ENCODE measurements at places on chromosomes 5 and 9.

- DNase-seq, result no peak
These were observed 30.4 kb upstream of the KCNV2 start for GRCh38 chr9:2686911-2687310.

GRCh38 chr5:65952259-65952658, 25.9 kb downstream of the ERBIN start:
- DNase-seq, result no peak

DNA sequence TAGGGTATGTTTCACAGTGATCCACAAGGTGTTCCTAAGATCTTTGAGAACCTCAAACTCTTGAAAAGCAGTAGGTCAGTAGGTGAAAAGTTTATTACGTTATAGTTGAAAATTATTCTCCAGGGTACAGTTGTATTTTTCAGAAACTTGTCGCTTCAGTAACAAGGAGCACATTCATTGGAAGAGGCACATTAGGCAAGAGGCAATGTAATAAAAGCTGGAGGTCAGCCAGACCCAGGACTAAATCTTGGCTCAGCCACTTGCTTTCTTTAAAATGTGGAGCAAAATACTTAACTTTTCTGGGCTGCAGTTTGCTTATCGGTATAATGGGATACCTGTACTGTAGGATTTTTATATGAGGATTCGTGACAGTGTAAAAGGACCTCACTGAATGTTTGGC, 45.6 kb downstream of the TLE4 start:
- no peak for DNase-seq

GRCh38 chr9:36149197-36149596, 12.7 kb downstream of the GLIPR2 start:
- DNase-seq, result peak; percentile 21

- DNase-seq, result no peak
These were observed 3.5 kb upstream of the PHF2 start for GRCh38 chr9:93572636-93573515.

DNA sequence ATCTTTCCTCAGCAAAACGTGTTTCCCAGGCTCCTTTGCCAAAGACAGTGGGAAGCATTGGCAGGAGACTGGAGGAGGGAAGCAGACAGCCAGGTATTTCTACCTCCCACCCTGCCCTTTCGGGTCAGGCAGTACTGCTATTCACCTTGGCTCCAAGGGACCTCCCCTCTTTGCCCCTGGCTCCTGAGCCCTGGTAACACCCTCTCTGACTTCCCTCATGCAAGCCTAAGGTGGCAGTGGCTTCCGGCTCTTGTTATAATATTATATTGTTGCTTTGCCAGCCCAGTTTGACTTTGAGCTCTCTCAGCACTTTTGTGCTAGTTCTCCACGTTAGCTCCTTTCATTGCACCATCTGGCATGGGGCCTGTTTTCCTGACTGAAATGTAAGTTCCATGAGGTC, 81.6 kb upstream of the IFNK start:
- no peak for DNase-seq

DNA sequence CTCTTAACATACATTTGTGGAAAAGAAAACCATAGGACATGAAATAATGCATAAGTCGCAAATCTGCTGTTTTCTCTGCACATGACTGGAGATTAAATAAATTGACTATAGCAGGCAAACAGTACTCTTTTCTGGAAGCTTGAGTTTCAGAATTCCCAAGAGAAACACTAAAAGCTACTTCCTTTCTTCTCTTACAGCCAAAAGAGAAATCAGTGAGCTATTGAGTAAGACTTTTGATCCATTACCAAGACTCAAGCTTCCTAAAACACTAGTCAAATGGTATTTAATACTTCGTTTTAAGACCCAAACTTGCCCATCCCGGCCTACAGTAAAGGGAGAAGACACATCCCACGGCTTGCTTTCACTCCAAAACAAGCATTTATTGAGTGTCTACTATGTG, 335.8 kb upstream of the PUM3 start:
- no peak for DNase-seq

- DNase-seq, result peak; percentile 92
These were observed at the start of gene TSC1 for GRCh38 chr9:132944294-132945185. Gene TSC1, minus strand, starts transcription at chr9:132944616. Its CDS starts 15,744 bp downstream, at chr9:132928872.

- no peak for DNase-seq
These were observed 17.4 kb downstream of the ANKS6 start for GRCh38 chr9:98778711-98779530.

GRCh38 chr5:134545070-134545868, 19.8 kb downstream of the JADE2 start:
- no peak for DNase-seq

- DNase-seq, result no peak
These were observed 4.9 kb upstream of the ADRA1B start for GRCh38 chr5:159911349-159911748.

DNA sequence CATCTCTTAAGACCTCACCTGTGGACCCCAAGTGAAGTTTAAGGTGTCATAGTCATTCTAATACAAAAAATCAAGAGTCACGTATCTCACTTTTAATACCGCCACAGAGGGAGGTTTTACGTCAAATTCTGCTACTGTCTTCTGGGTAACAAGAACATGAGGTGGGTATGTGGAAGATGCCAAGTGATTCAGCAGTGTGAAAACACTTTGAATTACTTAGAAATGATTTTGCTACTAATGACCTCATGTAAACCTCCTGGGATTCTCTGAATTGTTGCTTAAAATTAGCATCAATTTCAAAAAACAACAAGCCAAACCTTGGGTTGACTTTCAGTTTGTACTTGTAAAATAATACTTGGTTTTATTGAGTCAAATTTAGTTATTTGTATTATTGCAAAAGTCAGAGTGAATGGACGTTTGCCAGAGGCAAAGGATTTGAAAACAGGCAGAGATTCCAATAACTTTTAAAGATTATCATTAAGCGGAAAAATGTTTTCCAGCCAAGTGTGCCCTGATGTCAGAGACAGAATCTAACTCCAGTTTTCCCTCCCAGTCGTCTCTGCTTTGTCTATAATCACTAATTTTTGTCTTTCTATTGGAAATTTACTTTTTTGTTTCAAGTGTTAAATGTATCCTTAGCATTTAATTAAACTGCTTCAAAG, 8.8 kb downstream of the DMRT2 start:
- no peak for DNase-seq

- no peak for DNase-seq
These were observed 811 bp upstream of the LRRTM2 start for GRCh38 chr5:138875946-138876345.

DNA sequence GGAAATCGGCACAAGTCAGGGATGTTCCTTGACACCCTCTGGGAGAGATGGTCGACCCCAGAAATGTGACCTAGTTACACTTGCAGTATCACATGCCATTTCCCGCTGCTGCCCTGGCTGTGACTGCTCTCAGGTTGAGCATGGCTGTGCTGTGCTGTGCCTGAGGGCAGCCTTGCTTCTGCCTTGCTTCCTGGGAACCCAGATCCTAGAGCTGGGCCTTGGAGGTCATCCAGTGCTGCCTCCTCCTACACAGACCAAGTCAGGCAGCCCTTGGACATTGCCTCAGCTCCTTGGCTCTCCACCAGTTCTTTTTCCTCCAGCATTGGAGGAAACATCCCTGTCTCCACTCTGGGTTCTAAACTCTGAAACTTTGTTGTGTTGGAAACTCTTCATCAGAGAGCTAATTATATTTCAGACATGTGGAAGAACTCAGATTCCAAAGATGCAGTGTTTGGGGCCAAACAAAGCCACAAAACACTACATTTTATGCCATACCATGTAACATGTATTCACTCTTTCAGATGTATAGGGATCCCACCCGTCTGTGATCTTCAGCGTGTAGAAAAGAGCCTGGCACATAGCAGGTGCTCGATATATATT, 6.1 kb downstream of the MAMDC2 start:
- DNase-seq, result no peak
